ENCODE measurements at places on chromosomes 6 and 20.

- no peak for DNase-seq
These were observed 1.4 kb upstream of the SNPH start for GRCh38 chr20:1264727-1265126.

GRCh38 chr20:1479831-1480595 lies 11.2 kb downstream of the SIRPB2 start:
- no peak for DNase-seq

GRCh38 chr6:19578481-19578880 lies 258.7 kb upstream of the ID4 start:
- no peak for DNase-seq

- no peak for DNase-seq
These were observed 41.4 kb downstream of the LAMP5 start for GRCh38 chr20:9555781-9556180.

DNA sequence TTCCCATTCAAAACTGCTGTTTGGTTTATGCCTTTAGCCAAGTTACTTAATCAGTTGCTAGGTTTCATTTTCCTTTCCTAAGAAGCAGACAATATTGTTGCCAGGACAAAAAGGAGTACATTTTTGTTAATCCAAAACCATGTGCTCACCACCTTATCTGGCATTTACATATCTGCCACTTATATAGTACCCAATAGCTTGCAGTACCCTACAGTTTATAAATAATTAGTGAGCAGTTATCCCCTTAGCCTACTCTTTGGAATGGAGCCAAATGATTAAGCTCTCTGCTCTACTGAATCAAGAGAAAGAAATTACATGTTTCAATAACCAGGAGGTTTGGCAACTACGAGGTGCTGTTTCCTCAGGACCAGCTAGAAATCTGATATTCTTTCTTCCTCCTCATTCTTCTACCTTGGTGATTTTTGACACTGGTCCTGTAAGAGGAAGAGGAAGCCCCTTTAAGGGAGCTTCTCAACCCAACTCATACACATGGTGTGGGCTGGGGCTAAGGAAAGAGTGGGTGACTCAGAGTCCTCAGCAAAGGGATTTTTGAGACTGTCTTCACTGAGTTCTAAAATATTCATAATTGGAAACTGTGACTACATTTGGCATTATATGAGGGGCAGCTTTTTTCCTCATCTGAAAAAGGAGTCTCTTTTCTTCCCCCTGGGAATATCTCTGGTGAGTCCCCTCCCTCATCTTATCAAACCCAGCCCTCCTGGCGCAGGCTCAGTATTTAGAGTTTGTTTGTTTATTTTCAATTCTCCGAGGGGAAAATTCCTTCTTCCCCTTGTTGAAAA lies 1.5 kb downstream of the ZNFX1 start:
- DNase-seq = peak; percentile 79

GRCh38 chr20:54680439-54680838 lies 205.0 kb downstream of the DOK5 start:
- no peak for DNase-seq

DNA sequence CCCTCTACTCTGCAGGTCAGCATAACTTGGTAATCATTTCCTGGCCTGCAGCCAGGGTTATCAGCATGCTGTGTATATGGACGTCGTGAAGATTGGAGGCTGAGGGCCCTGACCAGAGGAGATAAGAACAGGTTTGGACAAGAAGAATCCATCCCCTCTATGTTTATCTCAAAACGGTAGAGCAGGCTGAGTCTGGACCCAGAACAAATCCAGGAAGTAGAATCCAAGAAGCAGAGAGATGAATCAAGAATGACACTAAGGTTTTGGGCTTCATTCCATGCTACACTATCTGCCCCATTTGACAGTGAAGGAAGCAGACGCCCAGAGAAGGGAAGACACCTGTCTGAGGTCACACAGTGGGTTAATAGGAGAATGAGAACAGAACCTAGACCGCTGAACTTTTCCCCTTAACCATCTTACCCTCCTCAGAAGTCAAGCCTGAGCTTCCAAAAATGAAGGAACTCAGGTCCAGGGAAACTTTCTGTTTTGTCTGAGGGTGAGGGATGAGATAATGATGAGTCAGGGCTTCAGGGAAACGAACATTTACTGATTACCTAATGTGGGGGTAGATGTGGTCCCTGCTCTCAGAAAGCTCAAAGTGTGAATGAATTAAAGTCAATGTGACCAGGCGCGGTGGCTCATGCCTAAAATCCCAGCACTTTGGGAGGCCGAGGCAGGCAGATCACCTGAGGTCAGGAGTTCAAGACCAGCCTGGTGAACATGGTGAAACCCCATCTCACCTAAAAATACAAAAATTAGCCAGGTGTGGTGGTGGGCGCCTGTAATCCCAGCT lies 9.4 kb upstream of the COMMD7 start:
- DNase-seq = no peak

- no peak for DNase-seq
These were observed 73.0 kb downstream of the GFRA4 start for GRCh38 chr20:3590164-3590563.

DNA sequence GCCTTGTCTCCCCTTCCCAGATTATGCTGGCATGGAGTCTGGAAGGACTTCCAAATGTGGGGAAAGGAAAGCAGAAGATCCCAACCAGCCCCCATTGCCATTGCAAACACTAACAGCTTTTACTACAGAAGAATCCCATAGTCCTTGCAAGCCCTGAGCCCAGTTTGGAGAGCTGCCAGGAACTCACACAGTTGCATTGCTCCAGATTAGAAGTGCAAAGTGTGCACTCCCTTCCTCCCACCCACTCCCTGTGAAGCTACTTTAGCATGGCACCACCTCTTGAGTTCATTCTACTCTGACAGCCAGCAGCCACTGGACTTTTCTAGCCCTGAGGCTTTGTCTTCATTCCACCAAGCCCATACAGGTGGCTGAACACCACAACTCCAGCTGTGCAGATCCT lies 67.6 kb downstream of the SLC22A2 start:
- DNase-seq = no peak

- DNase-seq = no peak
These were observed 138.0 kb downstream of the FUT9 start for GRCh38 chr6:96153775-96154174.

- peak; percentile 16 for DNase-seq
These were observed 199.0 kb downstream of the JARID2 start for GRCh38 chr6:15444881-15445280.

GRCh38 chr6:164276211-164276610 lies 861.7 kb downstream of the QKI start:
- no peak for DNase-seq

DNA sequence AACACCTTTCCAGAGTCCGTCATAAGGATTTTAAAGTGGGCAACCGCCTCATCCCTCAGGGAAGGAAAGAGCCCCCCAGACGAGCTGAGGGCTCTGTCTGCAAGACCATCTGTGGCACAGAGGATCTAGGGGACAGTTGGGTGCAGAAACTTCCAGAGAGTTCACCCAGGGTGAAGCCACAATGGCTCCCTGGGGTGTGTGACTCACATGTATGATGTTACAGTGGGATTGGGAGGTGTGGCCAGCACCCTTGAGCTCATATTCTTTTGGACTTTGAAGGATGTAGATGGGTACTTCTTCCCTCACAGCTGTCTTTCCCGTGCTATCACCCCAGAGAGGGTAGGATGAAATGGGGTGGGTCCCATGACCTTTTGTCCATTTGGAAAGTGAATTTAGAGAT lies 95.5 kb downstream of the NCR2 start:
- DNase-seq = no peak

- DNase-seq = no peak
These were observed 48.9 kb upstream of the CCN6 start for GRCh38 chr6:112005013-112005371.

GRCh38 chr20:9532069-9532838 lies 17.9 kb downstream of the LAMP5 start:
- no peak for DNase-seq

DNA sequence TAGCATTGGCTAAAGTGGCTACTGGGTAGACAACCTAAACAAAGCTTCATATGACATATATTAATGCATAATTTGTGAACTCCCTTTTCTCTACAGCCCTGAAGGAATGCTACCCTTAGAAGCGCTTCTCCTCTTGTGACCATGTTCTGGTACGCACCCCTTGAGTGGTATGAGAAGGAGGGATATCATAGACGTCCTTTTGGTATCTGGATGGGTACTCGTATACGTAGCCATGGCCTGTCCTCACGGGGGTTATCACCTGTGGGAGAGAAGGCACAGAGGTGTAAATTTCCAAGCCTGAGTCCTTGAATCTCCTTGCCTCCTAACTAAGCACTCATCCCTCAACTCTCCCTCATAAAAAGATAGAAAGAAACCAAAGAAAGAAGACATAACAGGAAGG lies 39.0 kb downstream of the NEDD9 start:
- no peak for DNase-seq

- DNase-seq = peak; percentile 47
These were observed 1.5 kb downstream of the SALL4 start for GRCh38 chr20:51800872-51801121.

- no peak for DNase-seq
These were observed 18.3 kb downstream of the ARHGAP18 start for GRCh38 chr6:129691709-129692108.

GRCh38 chr6:109484122-109484521 lies 1.1 kb upstream of the ZBTB24 start:
- DNase-seq = no peak

DNA sequence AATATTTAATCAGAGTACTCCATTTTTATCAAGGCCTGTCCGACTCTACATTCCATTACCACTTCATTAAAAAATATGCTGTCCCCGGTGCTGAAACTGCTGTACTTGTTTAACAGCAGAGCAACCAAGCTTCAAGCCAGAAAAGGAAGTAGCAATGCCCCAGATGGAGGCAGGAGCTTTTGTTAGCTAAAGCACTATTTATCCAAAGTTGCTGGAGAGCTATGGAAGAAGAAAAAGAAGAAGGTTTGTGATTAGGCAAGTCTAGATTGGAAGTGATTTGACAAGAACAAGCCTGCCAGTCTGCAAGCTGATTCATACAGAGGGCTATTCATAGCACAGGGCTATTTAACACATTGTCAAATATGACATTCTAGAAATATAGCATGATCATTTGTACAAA lies 160.9 kb upstream of the SPTLC3 start:
- DNase-seq = peak; percentile 1

DNA sequence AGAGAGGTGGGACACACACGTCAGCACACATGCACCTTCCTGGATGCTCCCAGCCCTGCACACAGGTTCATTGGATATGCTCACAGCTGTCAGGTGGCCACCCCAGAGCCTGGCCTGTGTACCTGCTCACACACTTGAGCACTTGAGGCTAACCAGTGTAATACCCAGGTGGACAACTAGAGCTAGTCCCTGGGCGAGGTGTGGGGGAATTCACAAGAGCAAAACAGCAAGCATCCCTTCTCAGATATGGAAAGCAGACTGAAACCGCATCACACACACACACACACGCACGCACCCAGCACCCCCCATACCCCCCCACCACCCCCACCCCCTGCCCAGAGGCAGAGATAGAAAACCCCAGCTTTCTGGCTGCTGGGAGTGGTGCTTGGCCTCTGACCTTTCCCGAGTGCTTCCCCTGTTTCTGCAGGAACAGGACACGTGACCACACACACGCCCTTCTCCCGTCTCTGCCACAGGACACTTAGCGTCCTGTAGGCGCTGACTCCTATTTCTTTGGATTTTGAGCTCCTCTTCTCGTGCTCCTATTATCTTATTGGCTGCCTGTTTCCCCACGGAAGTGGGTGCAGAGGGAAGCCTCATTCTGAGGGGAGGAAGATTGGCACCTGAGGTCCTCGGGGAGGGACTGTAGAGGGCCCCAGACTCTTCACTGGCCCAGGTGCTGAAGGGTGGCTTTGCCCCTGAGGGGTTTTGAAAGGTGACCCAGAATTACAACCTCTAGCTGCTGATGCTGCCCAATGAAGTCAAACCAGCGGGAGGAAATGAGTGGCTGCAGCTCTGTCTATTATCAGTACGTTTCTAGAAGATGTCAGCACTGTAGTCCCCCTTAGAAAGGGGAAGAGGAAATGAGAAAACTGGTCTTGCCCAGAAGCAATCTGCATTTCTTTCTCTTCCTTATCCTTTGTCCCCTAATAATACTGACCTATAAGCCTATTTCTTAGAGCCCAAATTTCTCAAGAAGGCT lies 65.8 kb downstream of the SYTL3 start:
- no peak for DNase-seq

- DNase-seq = no peak
These were observed 705.4 kb downstream of the PTPRT start for GRCh38 chr20:42484335-42484734.

- DNase-seq = peak; percentile 69
These were observed 467.1 kb upstream of the HSF2 start for GRCh38 chr6:121932076-121932991.

GRCh38 chr20:1255675-1256074 lies 10.4 kb upstream of the SNPH start:
- DNase-seq = peak; percentile 53

DNA sequence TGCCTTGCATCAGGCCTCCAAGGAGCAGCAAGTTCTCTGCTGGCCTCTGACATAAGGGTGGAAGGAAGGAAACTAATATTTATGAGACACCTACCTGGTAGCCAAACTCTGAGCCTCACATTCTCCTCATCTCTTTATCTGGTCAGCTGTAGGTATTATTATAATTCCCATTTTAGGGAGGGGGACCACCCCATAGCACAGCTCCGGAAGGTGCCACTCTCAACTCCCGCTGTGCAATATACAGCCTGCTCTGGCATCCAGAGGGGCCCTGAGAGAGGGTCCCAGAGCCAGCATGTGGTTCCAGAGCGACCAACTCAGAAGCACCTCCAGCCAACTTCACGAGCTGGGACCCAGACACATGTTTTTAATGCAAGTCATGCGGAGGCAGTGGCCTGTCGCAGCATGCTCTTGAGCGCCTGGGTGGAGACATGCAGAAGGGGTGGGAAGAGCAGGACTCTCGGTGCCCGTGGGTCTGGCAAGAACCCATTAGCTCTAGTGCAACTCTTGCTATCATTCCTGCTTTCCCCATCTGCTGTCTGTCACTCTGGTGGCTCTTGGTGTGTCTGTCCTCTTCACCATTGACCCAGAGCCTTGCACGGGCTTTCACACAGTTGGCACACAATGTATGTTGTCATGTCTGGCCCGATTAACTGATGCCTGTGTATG lies 15.0 kb upstream of the MYMX start:
- DNase-seq = no peak

DNA sequence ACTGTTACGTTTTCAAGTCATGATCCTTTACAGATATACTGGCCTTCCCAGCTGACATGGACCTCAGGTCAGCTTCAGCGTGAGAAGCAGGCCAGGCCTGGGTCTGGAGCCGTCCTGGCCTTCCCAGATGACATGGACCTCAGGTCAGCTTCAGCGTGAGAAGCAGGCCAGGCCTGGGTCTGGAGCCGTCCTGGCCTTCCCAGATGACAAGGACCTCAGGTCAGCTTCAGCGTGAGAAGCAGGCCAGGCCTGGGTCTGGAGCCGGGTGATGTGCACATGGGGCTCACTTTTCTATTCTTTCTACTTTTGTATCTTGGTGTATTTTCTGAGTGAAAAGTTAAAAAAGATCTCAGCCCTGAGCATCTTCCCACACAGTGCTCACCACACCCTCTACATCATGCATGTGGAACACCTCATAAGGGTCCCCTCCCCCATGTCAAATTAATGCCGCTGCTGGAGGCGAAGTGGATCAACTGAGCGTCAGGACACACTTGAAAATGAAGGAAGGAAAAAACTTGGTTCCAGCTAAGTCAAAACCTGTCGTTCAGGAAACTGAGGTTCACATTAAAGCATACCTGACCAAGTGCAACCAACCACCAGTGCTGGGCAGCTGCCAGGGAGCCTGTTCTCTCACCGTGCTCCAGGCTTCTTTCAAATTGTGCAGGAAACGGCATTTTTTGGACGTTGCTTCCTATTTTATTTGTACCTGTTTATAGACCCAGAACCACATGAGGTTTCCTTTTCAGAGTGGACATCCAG lies 32.2 kb downstream of the KIF25 start:
- no peak for DNase-seq

- DNase-seq = no peak
These were observed 331.8 kb downstream of the GJA1 start for GRCh38 chr6:121767211-121767610.

GRCh38 chr6:29769336-29769735 lies 46.1 kb downstream of the HLA-F start:
- no peak for DNase-seq

Data from lung microvascular endothelial cell (primary cell).